ENCODE measurements at places on chromosomes 5 and 9.

- no peak for DNase-seq
Measured at GRCh38 chr5:33800241-33800950, 91.4 kb downstream of the ADAMTS12 start.

GRCh38 chr5:163342306-163342705 is 95.1 kb upstream of the CCNG1 start:
- no peak for DNase-seq

- no peak for DNase-seq
Measured at GRCh38 chr5:115702025-115702424, 76.2 kb upstream of the TMED7 start.

- DNase-seq, result no peak
Measured at GRCh38 chr5:55467862-55468551, 66.8 kb downstream of the PLPP1 start.

GRCh38 chr5:176446884-176447590 is 1.1 kb upstream of the FAF2 start:
- DNase-seq, result peak; percentile 33

- DNase-seq, result no peak
Measured at GRCh38 chr5:5158472-5158895, 18.4 kb downstream of the ADAMTS16 start.

GRCh38 chr5:94228791-94229190 is 389.6 kb downstream of the KIAA0825 start:
- DNase-seq, result no peak

DNA sequence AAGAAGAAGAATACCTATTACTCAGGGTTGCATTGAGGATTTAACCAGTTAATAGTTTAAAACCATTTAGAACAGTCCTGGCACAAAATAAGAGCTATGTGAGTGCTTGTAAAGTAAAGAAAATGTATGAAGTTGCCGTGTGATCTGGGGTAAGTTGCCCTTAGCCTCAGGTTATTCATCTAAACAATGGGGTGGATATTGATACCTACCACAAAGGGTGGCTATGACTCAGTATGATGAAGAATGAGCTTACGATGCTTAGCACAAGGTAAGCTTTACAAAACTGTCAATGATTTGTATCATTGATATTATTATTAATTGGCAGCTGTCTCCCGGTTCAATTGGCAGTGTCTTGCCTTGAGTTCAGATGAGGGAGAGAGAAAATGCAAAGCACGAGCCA is 149.4 kb upstream of the PITX1 start:
- DNase-seq, result no peak

GRCh38 chr5:112880219-112880964 is 19.3 kb downstream of the SRP19 start:
- DNase-seq, result no peak

DNA sequence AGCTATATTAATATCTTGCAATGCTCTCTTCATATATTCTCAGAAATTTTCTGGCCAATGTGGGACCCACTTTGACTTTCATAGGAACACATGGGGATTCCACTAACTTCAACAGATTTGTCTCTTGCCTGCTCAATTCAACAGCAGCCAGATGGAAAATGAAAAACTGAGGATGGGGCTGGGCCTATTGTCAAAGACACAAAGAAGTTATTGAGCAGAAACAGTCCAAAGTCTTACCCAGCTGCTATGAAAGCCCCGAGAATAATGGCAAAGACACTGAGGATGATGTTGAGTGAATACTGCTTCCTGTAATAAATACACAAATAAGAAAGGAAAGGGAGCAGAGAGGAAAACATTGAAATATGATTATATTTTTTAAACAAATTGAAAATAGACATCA is 32.6 kb downstream of the SLC35D2 start:
- no peak for DNase-seq

DNA sequence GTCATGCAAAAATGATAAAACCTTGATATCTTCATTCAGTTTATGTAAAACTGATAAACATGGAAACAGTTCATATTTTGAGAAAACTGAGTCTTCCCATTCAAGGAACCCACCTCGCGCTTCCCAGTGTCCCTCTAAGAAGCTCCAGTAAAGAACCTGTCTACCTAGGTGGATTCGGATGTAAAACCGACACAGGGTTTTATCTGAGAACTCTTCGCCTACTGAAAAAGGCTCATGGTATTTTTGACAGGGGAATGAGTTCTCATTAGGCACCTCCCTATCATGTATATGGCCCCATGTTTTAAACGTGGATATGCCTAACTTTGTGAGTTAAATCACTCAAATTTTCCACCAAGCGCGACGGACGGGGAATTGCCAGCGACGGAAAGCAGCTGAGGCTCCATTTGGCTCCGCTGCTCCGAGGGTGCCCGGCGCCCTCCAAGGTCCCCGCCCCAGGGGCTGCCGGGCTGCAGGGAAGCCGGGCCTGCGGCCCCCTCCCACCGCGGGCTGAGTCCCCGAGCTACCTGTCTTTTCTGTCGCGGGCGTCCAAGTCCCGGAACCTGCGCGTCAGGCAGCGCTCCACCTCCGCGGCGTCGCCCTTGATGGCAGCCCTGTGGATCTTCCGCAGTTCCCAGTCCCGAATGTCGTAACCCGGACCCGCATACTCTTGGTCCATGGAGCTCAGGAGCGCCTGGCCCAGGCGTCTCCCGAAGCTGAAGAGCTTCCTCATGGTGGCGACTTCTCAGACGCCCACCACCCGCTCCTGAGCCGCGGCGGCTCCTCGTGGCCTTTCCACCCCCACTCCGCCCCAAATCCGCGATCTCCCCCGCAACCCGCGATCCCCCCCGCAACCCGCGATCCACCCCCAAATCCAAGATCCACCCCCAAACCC is 594 bp downstream of the ANKRD18A start:
- peak; percentile 38 for DNase-seq

DNA sequence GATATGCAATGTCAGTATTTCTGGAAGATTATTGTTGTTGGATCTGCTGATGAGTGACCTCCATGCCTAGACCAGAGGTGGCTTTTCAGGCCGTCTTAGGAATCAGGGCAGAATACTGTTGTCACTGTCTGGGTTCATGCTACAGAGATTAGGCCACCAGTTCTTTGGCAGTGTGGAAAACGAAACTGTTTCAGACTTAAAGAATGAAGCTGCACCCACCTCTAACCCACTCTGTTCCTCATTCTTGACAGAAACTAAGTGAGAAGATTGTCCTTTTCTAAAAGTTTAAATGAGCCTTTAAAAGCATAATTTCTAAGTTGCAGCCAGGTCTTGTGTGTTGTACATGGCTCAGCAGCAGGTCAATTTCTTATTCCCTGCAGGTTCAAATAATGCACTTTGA is 444.3 kb downstream of the ENC1 start:
- DNase-seq, result no peak

DNA sequence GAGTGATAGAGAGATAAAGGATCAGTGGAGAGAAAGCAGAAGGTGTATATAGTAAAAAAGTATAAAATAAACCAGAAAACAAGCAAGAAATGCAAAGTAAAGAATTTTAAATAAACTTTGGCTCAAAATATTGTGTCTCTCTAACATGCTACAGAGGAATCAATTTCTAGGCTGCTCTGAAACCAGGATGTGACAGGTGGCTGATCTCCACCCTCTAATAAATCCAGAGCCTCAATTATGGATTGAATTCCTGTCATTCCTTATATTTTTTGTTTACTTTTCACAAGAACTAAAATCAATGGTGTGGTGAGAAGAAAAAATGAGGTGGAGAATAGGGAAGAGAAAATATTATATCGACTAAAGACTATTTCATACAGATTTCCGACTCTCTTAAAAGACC is 965.1 kb upstream of the SEMA6A start:
- no peak for DNase-seq

DNA sequence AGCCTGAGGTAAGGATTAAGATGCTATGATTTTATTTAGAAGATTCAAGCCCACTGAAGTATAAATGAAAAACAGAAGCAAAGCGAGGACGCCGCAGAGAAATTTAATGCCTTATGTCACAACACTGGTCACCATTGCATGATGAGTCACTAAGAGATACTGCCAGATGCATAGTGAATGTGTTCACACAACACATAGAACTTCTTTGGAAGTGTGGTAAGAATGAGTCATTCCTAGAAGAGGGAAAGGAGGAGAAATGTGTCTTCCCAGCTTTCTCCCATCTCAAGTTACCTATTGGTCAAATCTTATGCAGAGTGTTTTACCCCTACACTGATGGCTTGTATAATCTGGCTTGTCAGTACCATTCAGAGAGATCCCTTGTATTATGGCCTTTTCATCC is 465.3 kb upstream of the ARRDC3 start:
- no peak for DNase-seq

GRCh38 chr9:68775003-68775730 is 70.1 kb downstream of the PIP5K1B start:
- no peak for DNase-seq

- no peak for DNase-seq
Measured at GRCh38 chr9:76352026-76352620, 42.1 kb downstream of the RFK start.

- DNase-seq, result no peak
Measured at GRCh38 chr9:34250721-34251120, 71.9 kb downstream of the UBAP1 start.

DNA sequence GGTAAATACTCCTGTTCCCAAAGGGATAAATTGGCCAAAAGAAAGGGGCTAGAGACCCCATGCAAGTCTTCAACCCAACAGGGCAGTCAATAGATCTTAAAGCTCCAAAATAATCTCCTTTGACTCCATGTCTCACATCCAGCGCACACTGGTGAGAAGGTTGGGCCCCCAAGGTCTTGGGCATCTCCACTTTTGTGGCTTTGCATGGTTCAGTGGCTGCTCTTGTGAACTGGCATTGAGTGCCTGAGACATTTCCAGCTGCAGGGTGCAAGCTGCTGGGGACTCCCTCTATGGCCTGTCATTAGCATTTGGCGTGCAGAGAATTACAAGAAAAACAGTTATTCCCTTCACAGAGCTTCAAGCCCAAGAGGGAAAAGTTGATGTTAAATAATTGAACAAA is 224.7 kb downstream of the MTRR start:
- no peak for DNase-seq

DNA sequence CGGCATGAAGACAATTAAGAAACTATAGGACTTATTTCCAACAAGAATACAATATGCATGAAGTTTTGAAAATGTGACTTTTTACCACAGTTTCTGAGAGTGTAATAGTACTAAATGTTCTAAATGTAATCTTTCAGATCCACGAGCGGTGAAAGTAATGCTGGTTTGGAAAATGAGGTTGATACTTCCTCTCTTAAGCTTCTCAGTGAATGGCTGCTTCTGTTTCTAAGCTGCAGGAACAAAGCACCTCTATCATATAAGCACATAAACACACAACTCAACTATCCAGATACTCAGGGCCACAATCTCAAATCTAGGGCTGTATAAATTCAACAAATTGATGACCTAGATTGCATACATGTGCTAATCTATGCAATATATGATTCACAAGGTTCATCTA is 78.3 kb downstream of the LIFR start:
- no peak for DNase-seq

- no peak for DNase-seq
Measured at GRCh38 chr5:17213938-17214337, 3.5 kb upstream of the BASP1 start.

- DNase-seq, result no peak
Measured at GRCh38 chr5:55657443-55657842, 54.7 kb downstream of the SLC38A9 start.

GRCh38 chr9:116695438-116695837 is 8.3 kb downstream of the TRIM32 start:
- DNase-seq, result no peak

DNA sequence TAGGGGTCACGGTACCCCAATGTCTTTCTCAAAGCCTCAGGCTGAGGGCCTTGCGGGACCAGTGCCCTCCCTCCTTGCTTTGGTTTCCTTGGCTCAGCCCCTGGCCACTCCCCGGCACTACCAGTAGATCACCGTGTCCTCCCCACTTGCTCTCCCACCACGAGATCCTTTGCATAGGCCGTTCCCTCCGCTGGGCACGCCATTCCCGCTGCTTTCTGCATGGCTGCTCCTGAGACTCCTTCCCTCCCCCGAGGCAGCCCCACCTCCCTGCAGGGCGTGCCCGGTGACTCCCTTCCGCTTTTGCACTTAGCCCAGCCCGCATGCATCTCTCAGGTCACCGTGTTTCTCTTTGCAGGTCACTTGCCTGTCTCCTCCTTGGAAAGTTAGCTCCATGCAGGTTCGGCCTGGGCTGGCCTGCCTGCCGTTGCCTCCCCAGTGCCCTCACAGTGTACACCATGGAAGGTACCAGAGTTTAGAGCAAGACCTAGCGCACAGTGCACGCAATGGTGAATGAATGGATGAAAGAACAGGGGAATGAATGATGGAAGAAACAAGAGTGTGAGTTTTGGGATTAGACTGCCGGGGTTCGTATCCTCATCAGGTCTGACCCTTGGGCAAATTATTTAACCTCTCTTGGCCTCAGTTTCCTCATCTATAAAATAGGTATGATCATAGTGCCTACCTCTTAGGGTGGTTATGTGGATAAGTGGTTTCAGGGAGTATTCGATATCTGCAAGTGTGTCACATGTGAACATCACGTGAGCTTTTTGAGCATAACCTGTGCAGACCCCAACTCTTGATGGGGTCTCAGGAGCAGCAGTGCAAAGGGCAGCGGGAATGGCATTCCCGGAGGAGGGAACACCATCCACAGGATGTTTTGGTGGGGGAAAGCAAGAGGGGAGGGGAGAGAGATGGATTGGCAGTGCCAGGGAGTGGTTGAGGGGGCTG is 214.3 kb downstream of the C9orf50 start:
- DNase-seq, result no peak
